ENCODE measurements at places on chromosomes 11 and 22. TPM values are rescaled to one million over a fixed set of nuclear protein-coding genes. Genes with fewer than 3 reads are reported as not detected.

The GSTT2B gene
- 4.9 TPM for total RNA-seq

The CALCB gene
- total RNA-seq: not detected

The KCNQ1OT1 gene
- total RNA-seq: 7.3 TPM

The PANX2 gene
- 0.90 TPM for total RNA-seq

The MMP27 gene
- not detected for total RNA-seq

The BARX2 gene
- not detected for total RNA-seq

The TBX1 gene
- 2.8 TPM for total RNA-seq

The CASP1 gene
- 21.0 TPM for total RNA-seq

The SAA4 gene
- 0.27 TPM for total RNA-seq

The OR8G5 gene
- total RNA-seq: not detected

The MUC15 gene
- 0.25 TPM for total RNA-seq

The TMEM132A gene
- 17.9 TPM for total RNA-seq

The CEP126 gene
- 3.9 TPM for total RNA-seq

The ASCL3 gene
- not detected for total RNA-seq

The SLC1A2 gene
- total RNA-seq: 23.6 TPM

The CTNND1 gene
- total RNA-seq: 83.1 TPM

The FIBIN gene
- 22.6 TPM for total RNA-seq

The OR6A2 gene
- 0.27 TPM for total RNA-seq
